ENCODE measurements at places on chromosomes 7 and 10. TPM values are rescaled to one million over a fixed set of nuclear protein-coding genes. Genes with fewer than 3 reads are reported as not detected.

MRLN gene
- total RNA-seq: not detected

PAPSS2 gene
- total RNA-seq: 20.1 TPM

DNA sequence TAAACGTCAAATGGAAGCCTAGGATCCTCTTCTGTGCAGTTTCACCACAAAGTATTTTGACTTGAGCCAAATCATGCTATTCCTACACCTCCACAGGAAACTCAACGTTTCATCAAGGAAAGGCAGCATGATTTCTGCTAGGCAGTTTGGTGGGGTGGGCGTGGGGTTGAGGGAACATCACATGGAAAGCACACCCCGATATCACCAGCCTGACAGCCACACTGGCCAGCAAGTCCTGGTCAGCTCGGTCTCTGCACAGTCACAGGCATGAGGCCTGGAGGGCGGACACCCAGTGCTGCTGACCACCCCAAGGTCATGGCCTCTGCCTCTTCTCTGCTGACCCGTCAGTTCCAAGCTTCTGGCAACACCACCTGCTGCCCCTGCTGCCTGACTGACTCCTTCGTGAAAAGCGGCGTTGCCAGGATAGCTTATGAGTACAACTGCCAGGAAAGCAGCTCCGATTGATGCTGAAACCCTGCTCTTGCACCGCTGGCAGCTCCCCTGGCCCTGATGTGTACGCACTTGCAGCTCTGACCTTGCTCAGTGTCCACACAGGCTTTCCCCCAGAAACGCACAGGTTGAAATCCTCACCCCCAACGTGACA is 171.5 kb downstream of the DIP2C start:
- no peak for ATAC-seq

DNA sequence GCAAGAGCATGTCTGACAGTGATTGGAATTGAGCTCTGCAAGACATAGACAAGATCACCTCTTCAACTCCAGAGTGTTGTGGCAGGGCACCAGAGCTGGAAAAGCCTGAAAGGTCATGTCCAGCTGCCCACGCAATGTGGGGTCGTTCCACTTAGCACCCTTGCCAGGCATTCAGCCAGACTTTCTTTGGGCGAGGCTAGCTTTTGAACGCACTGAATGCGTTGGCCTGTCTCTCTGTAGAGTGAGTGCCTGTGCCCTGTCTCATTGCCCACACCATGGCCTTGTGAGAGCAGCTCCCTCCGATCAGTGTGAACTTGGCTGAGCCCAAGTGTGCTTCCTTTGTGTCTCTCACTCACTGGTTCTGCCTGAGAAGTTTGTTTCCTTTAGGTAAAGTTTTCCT is 23.3 kb downstream of the UBTD1 start:
- ATAC-seq: no peak

VSTM4 gene
- total RNA-seq: 11.4 TPM

GRCh38 chr7:41238851-41239331 is 464.0 kb downstream of the INHBA start:
- no peak for ATAC-seq

DNA sequence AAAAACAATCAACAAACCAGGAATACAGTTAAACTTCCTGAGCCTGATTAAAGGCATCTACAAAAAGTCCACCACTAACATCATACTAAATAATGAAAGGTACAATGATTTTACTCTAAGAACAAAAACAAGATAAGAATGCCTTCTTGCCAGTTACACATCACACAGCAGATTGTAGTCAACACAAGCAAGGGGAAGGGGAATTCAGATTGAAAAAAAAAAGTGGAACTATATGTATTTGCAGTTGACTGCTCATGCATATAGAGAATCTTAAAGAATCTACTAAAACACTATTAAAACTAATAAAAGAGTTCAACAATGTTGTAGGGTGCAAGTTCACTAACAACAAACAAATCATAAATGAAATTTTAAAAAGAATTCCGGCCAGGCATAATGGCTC is 28.5 kb downstream of the ZNF33B start:
- ATAC-seq: no peak

DNA sequence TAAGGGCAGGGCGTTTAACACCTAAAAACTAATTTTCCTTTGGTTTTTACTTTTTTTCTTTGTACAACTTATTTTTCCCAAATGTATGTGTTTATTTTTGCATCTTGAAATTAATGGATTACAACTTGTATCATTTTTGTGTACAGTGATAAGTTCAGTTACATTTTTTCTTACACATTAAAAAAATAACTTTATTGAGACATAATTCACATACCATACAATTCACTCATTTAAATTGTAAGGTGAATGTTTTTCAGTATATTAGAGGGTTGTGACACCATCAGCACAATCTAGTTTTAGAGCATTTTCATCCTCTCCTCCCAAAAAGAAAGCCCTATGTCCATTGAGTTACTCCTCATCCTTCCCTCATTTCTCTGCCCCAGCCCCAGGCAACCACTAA is 11.6 kb downstream of the OGDH start:
- no peak for ATAC-seq

DNA sequence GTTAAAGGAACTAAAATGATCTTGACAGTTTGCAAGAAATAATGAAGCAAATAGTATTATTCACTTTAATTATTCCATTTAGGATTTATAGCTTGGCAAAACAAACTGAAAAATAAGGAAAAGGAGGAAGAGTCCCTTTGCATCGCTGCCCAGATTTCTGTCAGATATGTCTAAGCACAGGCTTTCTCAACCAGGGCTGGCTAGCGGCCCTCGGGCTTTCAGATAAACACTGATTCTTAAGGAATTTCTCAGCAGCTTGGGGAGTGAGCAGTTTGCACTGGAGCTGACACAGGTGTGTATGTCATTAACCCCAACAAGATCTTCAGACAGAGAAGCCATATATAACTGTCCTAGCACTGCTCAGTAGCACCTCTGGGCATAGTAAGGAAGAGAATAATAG is 47.9 kb upstream of the SEMA3D start:
- no peak for ATAC-seq

IKZF5 gene
- total RNA-seq: 14.3 TPM

GRCh38 chr10:74373059-74373458 is 222.0 kb downstream of the ADK start:
- ATAC-seq: no peak

ABCB1 gene
- 5.9 TPM for total RNA-seq

HOXA13 gene
- total RNA-seq: not detected

Data from gastroesophageal sphincter (tissue), 4 donors.